ENCODE measurements at places on chromosomes 11 and 22.
A peak's percentile ranks its signal among the peaks of the same experiment; 100 is the strongest.

GRCh38 chr22:49765091-49765771 is 62.4 kb downstream of the BRD1 start:
- no peak for DNase-seq

DNA sequence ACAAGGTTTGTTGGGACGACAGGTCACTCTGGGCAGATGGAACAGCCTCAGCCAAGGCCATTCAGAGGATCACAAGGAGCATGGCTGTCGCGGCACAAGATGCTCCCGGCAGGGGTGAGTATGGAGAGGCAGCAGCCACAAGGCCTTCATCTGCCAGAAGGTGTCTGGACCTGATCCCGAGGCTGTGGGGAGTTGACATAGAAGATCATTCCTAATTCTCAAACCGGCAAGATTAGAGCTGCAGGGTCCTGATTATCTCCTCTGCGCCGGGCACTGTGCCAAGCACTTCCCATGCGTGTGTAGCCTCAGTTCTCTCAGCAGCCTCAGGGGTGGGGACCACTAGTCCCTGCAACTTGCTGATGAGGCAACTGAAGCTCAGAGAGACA is 32.3 kb upstream of the RFPL3 start:
- DNase-seq: peak; percentile 6

DNA sequence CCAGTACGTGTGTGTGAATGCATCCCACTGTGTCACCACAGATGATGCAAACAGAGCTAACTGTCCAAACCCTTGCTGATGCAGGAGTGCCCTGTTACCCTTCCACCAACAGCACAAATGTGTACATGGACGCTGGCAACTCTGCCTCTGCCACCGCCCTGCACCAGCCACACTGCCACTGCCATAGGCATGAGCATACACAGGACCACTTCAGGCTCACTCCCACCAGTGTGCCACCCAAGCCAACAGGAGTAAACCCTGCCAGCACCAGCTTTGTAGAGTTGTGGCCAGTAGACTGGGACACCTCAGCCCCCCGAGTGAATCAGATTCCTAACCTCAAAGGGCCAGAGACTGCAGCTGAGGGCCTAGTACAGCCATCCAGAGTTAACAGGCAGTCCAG is 34.0 kb downstream of the NOX4 start:
- DNase-seq: no peak

GRCh38 chr11:93481696-93482095 is 61.5 kb downstream of the SMCO4 start:
- DNase-seq: no peak

DNA sequence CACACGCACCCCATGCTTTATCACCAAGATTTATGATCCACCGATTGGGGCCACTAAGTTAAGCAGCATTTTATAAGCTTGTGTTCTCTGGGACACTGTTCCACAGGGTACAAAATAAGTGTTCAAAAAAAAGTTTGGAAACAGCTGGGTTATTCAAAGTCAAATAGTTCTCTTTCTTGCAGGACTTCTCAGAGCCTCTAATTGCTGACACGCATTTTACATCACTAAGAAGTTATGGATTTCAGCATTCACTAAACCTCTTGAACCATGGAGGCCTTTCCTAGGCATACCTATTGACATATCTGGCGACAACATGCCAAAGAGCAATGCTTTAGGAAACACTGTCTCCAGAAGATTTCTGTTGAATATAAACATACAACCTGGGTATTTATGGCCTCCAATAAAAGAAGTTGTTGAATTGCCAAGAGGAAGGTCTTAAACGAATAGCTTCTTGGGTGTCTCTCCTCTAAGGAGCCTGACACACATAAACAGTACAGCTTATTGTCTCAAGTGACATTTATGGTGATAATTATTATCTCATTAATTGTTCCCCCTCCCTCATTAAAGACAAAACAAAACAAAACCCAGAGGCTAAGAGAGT is 147.1 kb upstream of the ARHGAP20 start:
- DNase-seq: no peak

DNA sequence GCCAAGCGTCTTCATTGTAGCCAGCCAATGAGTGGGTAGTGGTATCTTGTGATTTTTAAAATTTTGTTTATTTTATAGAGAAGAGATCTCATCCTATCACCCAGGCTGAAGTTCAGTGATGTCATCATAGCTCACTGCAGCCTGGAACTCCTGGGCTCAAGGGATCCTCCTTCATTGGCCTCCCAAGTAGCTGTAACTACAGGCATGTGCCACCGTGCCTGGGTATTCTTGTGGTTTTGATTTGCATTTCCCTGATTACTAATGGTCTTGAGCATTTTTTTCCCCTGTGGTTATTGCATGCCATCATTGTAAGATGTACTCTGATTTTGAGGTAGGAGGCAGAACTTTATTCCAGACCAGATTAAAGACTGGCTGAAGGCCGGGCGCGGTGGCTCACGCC is 2.4 kb upstream of the DENND6B start:
- DNase-seq: no peak

DNA sequence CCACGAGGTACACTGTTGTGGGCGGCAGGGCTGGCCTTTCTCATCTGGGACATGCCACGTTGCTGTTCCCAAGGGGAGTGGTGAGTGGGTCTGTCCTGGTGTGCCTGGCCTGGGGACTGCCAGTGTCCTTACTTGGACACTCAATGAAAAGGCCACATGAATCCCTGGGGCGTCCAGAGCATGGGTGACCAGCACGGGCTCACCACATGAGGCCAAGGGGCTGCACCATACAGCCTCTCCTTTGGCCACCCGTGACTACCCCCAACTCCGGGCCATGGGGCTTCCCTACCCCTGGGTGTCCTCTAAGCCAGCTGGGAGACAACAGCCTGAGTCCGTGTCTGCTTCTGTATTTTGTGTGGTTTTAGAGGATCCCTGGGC is 20.2 kb upstream of the TXNRD2 start:
- no peak for DNase-seq

DNA sequence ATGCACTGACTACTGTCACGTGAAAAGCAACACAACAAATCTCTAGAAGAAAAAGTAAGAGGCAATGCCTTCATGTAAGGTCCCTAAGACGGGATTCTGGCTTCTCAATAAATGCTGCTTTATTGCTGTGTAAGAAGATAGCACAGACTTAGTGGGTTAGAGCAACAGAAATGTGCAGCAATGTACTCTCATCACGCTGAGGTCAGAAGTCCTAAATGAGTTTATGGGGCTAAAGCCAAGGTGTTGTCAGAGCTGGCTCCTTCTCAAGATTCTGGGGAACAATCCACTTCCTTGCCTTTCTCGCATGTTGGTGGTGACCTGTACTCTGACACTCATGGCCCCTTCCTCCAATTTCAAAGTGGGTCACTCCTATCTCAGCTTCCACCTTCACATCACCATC is 93.4 kb downstream of the SHANK2 start:
- DNase-seq: no peak

DNA sequence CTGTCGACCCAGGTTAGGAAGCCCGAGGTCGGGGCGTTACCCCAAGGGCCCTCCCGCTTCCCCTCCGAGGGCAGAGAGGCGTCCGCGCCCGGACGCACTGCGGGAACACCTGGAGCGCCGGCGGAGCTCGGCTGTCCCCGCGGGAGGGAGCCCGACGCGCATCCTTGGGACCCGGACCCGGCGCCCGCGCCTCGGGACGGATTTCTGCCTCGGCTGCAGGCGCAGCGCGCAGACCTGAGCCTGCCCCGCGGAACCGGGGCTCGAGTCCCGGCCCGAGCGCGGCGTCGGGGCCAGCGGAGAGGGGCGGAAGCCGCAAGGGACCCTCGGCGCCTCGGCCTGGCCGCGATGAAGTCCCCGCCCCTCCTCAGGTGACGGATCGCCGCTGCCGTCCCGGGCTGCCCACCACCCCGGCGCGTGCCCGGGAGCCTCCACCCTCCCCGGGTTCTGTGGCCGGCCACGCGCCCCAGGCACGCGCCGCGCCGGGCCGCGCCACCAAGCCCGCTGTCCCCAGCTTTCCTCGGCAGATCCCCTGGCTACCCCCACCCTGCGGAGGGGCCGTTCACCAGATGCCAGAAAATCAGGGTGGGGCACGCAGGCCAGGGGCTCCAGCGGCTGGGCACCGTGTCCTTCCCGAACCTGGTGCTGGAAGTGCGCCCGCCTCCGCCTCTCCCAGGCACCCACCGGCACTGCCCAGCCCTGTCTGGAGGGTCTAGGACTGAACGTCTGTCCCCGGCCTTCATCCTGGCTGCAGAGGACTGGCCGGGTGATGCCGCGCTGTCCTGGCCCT is 410 bp downstream of the GLB1L3 start:
- peak; percentile 58 for DNase-seq

DNA sequence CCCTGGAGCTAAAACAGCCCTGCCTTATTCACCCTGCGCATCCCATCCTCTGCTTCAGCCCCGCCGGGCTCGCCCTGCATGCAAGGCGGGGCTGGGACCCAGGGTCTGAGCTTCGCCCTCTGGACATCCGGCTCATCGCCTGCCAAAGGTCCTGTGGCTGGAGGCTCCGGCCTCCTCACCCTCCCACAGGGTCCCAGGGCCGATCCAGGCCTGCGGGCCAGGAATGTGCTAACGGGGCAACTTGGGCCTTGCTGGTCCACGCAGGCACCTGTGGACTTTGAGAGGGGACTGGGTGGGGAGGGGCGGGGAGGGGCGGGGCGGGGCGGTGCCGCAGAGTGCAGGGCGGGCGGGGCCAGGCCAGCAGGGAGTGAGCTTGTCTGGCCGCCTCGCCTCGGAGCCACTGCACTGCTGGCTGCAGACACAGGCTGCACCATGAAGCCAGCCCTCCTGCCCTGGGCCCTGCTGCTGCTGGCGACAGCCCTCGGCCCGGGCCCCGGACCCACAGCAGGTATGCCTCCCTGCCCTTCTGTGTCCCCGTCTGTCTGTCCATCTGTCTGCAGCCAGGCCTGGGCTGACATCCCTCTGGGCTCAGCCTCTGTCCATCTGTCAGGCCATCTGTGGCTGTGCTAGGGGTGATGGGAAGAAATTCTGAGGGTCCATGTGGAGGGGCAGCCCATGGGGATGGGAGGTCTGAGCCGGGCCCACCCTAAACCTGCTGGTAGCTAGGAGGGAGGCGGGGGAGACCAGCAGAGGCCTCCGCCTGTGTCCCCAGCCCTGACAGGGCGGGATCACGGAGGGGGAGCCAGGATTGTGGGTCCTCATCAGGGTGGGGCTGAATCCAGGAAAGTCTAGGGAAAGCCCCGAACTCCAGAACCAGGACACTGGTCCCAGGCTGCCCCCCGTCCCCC is at the start of gene SUSD2:
TSS of gene SUSD2 (plus strand) at position 400 of the 908 bp plus-strand sequence. CDS start at position 433, 33 bp downstream.
- DNase-seq: no peak

DNA sequence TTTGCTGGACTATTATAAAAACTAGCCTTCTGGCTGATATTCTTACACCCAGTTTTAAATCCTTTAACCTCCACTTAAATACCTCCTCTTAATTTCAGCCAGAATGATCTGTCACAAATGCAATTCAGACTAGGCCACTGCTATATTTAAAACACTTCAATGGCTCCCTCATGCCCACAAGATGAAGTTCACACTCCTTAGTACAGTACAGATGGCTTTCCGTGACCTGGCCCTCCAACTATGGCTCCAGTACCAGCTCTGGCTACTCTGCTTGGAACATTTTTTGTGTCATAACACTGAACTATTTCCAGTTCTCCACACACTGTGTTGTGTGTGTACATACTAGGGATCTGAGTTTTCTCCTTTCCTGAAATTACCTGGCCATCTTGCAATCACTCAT is 353.4 kb downstream of the SOX6 start:
- no peak for DNase-seq

- DNase-seq: no peak
These were observed 13.3 kb upstream of the PAX6 start for GRCh38 chr11:31824332-31824878.

DNA sequence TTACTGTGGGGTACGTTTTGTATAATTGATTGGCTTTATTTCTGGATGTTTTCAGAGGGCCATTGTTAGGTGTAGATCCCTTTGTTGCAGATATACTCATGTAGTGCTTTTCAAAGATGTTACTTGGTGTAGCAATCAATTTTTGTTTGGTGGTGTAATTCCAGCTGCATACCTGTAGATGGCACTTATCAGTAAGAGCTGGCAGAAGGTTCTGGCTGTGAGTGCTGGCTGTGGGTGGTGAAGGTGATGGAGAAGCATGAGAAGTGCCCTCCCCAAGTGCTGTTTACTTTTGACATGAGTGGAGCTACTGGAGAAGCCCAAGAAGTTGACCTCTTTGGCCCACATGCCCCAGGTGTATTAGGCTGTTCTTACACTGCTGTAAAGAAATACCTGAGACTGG is 1074.9 kb downstream of the FAM181B start:
- DNase-seq: peak; percentile 0

GRCh38 chr11:62501432-62501891 is 45.1 kb downstream of the AHNAK start:
- peak; percentile 67 for DNase-seq

DNA sequence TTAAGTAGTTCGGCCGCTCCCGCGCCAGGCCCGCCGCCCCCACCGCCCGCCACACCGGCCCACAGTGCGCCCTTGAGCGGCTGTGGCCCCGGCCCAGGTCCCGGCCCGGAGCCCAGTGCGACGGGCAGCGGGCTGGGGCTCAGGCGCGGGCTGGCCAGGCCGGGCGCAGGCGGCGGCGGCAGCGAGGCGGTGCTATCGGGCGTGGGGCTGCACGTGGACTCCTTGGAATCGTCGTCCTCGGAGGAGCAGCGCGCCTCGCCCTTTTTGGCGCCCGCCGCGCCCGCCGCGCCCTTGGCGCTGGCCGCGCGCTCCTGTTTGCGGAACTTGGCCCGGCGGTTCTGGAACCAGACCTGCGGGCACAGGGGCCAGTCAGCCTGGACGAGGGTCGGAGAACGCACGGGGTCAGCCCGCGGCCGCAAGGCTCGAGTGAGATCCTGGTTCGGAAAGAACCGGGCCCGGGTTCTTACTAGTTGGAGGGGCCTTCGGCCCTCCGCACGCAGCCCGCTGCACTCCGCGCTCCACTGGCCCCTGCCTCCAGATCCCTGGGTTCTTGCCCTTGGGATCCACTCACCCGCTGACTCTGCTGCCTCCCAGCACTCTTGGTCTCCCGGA is 4.0 kb downstream of the PHOX2A start:
- peak; percentile 54 for DNase-seq

GRCh38 chr11:26035696-26036095 is 296.2 kb upstream of the ANO3 start:
- no peak for DNase-seq

GRCh38 chr22:25878933-25879332 is 136.9 kb downstream of the MYO18B start:
- peak; percentile 57 for DNase-seq

DNA sequence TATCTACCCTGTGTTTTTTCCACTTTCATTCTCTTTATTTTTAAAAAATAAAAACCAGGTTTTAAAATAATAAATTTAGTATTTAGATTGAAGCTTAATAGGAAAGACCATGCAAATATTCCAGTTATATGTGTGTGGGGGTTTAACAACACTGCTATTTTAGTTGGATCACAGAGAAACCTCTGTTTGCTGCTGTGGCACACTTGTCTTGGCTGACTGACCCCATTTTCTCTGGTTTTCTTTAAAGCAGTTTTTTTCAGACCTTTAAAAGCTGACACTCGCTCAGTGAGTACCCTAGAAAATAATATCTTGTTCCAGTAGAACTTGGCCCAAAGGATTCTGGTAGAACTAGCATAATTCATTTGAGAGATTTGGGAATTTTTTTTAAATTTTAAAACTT is 31.6 kb downstream of the ACER3 start:
- no peak for DNase-seq
